ENCODE measurements at places on chromosomes 3 and 15.

DNA sequence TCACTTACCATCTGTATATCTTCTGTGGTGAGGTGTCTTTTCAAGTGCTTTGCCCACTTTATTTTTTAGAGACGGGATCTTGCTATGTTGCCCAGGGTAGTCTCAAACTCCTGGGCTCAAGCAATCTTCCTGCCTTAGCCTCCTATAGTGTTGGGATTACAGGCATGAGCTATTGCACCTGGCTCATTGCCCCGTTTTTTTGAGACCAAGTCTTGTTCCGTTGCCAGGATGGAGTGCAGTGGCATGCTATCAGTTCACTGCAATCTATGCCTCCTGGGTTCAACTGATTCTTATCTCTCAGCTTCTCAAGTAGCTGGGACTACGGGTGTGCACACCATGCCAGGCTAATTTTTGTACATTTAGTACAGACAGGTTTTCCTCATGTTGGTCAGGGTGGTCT lies 52.5 kb upstream of the TTBK2 start:
- DNase-seq = no peak

GRCh38 chr3:64957408-64958198 lies 269.8 kb upstream of the ADAMTS9 start:
- no peak for DNase-seq

- DNase-seq = no peak
Observed at GRCh38 chr3:13530241-13531009, 18.5 kb upstream of the FBLN2 start.

GRCh38 chr3:23884481-23884880 lies 32.3 kb downstream of the NKIRAS1 start:
- DNase-seq = no peak

- DNase-seq = no peak
Observed at GRCh38 chr3:49181351-49181750, 10.0 kb downstream of the KLHDC8B start.

- no peak for DNase-seq
Observed at GRCh38 chr3:31370380-31370666, 162.4 kb upstream of the STT3B start.

Data from D721Med (cell line).